ENCODE measurements at places on chromosomes 1 and 21.

DNA sequence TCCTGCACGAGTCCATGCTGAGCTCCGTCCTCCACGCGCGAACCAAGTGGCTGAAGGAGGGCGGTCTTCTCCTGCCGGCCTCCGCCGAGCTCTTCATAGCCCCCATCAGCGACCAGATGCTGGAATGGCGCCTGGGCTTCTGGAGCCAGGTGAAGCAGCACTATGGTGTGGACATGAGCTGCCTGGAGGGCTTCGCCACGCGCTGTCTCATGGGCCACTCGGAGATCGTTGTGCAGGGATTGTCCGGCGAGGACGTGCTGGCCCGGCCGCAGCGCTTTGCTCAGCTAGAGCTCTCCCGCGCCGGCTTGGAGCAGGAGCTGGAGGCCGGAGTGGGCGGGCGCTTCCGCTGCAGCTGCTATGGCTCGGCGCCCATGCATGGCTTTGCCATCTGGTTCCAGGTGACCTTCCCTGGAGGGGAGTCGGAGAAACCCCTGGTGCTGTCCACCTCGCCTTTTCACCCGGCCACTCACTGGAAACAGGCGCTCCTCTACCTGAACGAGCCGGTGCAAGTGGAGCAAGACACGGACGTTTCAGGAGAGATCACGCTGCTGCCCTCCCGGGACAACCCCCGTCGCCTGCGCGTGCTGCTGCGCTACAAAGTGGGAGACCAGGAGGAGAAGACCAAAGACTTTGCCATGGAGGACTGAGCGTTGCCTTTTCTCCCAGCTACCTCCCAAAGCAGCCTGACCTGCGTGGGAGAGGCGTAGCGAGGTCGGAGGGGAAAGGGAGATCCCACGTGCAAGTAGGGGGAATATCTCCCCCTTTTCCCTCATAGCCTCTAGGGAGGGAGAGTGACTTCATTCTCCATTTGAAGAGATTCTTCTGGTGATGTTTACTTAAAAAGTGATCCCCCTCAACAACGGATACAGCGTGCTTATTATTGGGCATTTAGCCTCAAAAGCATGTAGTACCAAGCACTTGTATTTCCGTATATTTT, 991 bp downstream of the PRMT6 start:
- peak; percentile 65 for DNase-seq

DNA sequence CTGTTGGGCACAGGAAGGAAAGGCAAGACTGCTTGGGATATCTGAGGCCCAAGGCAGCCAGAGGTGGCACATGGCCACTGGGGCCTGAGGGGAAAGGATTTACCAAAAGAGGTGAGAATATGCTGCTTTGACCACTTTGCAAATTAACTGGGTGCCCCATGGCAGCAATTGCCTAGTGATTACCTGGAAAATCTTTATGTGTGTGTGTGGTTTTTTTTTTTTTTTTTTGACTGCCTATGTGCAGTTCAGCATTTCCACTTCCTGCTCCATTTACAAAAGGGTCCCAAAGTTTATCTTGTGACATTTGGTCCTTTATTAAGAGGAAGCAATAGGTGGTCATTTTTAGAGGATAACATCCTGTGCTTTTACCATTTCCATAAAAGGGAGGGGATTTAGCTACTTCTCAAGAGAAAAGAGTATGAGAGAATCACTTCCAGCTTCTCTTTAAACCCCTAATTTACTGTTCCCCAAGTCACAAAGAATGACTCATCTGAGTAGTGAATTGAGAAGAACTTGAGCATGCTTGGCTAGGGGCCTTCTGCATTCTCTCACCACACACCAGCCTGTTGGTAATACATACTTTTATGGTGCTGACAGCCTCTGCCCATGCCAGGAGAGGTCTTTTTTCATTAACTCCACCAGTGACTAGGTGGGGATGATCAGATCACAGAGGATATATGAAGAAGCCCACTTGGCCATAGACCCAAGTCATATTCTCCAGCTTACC, 52.1 kb downstream of the SYDE2 start:
- no peak for DNase-seq

DNA sequence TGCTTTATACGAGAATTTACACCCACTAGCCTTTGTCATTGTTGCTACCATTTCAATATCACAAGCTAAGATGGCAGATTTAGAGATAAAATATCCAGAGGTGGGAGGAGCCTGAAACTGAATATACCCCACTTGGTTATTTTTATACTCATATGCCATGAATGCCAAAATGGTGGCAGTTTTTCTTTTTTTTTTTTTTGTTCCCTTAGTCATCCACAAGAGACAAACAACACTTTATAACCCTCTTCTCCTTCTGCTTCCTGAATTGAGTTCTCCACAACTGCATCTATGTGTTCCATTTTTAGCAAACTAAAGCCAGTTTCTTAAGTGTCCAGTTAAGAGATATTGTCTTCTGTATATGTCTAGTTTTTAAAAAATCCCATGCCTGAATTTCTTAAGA, 558.4 kb downstream of the LMO4 start:
- no peak for DNase-seq

DNA sequence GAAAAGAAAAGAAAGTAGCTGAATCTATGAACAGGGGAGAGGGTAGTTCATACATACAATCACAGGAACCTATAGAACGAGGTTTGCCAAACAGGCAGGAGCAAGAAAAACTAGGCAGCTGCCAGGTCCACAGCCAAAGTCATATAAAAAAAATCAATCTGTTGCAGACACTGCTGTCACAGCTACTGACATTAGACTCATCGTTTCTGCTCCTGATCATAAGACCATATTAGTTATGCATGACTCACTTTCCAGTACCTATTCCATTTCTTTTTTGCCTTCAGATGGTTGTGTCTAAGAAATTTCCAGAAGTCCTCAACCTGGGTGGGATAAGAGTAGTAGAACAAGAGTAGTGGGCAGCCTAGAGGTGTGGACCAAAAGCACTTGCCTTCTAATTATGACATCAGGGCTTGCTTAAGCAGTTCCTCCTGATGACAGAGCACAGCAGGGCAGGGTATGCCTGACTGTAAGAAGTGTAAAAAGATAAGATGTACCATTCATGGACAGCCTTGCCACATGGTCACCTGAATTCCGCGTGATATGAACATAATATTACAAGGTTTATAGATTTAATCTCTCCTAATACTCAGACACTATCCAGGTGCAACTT, 323.2 kb upstream of the SGIP1 start:
- DNase-seq = no peak
